ENCODE measurements at places on chromosomes 1 and 21. TPM values are rescaled to one million over a fixed set of nuclear protein-coding genes. Genes with fewer than 3 reads are reported as not detected.

DNA sequence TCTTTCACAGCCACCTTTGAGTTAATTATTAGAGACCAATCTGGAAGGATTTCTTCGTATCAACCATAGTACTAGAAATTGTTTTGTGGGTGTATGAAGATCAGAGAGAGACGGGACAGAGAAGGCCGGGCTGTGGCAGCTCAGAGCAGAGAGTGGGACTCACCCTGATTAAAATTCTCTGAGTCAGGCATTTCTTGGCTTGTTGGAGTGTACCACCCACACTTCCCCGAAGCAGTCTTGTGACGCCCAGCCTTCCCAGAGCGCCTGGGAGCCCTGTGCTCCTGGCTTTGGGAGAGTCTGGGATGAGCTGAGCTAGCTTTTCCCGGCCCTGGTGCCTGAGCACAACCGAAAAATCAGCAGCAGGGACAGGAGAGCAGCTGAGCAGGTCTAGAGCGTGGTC is 19.4 kb downstream of the PLEKHM2 start:
- DNase-seq, result peak; percentile 60
- H3K36me3 ChIP-seq, result peaks cover 10% of the 10 kb centered on the region
- H3K27ac ChIP-seq, result peak overlapping the region; percentile 78

The LRP8 gene
- total RNA-seq, result 1.8 TPM

DNA sequence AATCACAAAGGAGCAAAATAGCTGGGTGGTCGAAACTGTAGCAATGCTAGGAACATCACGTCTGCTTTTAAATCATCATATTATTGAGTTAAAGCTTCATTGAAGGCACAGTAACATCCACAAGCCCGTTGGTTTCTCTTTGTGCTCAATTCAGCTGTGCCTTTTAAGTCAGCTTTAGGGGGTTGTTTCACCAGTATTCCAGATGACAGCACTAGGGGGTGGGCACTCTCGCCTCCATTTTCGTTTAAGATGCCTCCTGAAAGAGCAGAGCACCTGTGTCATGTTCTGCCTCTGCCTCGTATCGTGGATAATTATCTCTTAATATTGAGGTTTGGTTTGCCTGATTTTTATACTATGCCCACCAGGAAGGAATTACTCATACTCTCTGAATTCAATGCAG is 139.8 kb upstream of the PTBP2 start:
- no peak overlapping the region for H3K4me3 ChIP-seq
- no peaks in the 10 kb centered on the region for H3K4me1 ChIP-seq
- H3K27me3 ChIP-seq, result no peaks in the 10 kb centered on the region

GRCh38 chr1:55443175-55443915 is 228.2 kb upstream of the USP24 start:
- peak overlapping the region; percentile 53 for H3K27ac ChIP-seq
- no peaks in the 10 kb centered on the region for H3K27me3 ChIP-seq
- no peaks in the 10 kb centered on the region for H3K36me3 ChIP-seq
- peaks cover 3% of the 10 kb centered on the region for H3K4me1 ChIP-seq
- peak; percentile 56 for DNase-seq

GRCh38 chr1:117783606-117784396 is 145.6 kb downstream of the GDAP2 start:
- H3K4me1 ChIP-seq, result no peaks in the 10 kb centered on the region
- no peak overlapping the region for H3K27ac ChIP-seq
- DNase-seq, result no peak
- no peaks in the 10 kb centered on the region for H3K27me3 ChIP-seq
- H3K4me3 ChIP-seq, result no peak overlapping the region

The TTC34 gene
- 0.58 TPM for total RNA-seq

The TMEM82 gene
- 2.2 TPM for total RNA-seq

- peak overlapping the region; percentile 91 for H3K27ac ChIP-seq
- no peaks in the 10 kb centered on the region for H3K27me3 ChIP-seq
- peak overlapping the region; percentile 97 for H3K4me3 ChIP-seq
- DNase-seq, result no peak
- peaks cover 27% of the 10 kb centered on the region for H3K36me3 ChIP-seq
- H3K4me1 ChIP-seq, result peaks cover 20% of the 10 kb centered on the region
These were observed 615 bp upstream of the MRPS15 start for GRCh38 chr1:36464605-36465393.

DNA sequence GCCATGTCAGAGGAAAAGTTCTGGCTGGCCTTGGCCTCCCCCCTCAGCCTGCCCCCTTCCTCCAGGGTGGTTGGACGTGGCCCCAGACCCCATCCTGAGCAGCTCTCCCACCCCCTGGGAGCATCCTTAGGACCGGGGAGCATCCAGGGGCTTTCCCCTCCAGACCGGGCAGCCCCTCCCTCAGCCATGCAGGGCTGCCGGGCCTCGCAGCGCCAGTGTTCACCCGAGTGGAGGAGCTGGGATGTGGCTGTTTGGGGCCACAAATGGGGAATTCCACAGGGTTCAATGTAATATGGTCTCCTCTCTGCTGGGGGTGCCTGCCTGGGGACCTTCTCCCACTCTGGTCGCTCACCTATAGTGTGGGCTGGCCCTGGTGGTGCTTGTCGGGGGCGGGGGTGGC is 4.2 kb upstream of the PFKL start:
- no peak overlapping the region for H3K4me3 ChIP-seq
- H3K27me3 ChIP-seq, result no peaks in the 10 kb centered on the region
- no peaks in the 10 kb centered on the region for H3K36me3 ChIP-seq
- H3K27ac ChIP-seq, result no peak overlapping the region
- DNase-seq, result no peak

GRCh38 chr1:10415211-10415930 is 14.9 kb upstream of the CENPS start:
- H3K4me1 ChIP-seq, result no peaks in the 10 kb centered on the region
- peaks cover 100% of the 10 kb centered on the region for H3K36me3 ChIP-seq
- no peak overlapping the region for H3K4me3 ChIP-seq
- H3K27ac ChIP-seq, result peak overlapping the region; percentile 76
- no peaks in the 10 kb centered on the region for H3K27me3 ChIP-seq
- peak; percentile 21 for DNase-seq

The DISC1 gene
- 19.3 TPM for total RNA-seq

DNA sequence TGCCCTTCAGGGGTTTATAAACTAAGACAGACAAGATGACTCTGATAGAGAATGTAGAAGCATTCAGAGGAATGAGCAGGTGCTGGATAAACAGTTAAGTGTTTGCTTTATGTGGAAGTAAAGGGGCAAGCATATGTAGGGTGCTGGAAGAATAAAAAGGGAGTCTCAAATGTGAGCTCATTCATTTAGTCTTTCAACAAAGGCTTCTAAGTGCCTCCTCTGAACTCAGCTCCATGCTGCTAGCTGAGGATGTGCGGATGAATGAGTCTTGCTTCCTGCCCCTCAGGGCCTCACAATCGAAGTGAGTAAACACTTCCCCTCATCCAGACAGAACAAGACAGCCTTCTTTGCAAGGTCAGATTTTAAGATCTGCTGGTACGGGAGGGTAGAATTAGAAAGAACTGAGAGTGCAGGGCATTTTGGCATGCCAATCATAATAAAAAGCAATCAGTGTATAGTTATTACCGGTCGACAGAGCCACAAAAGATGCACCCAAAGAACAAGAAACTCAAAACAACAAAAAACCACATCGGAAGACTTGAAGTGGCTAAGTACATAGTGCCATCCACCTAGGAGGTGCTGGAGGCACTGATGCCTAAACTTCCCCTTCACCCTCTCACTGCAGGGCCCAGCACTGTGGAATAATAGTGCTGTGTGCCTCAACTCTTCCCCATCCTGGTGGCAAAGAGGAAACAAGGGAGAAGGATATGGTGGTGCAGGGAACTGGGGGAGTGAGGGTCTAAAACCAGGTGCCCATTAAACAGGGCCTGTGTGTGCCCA is 69.8 kb downstream of the TNR start:
- H3K27me3 ChIP-seq, result no peaks in the 10 kb centered on the region
- H3K36me3 ChIP-seq, result no peaks in the 10 kb centered on the region
- no peak overlapping the region for H3K27ac ChIP-seq
- H3K4me1 ChIP-seq, result no peaks in the 10 kb centered on the region

DNA sequence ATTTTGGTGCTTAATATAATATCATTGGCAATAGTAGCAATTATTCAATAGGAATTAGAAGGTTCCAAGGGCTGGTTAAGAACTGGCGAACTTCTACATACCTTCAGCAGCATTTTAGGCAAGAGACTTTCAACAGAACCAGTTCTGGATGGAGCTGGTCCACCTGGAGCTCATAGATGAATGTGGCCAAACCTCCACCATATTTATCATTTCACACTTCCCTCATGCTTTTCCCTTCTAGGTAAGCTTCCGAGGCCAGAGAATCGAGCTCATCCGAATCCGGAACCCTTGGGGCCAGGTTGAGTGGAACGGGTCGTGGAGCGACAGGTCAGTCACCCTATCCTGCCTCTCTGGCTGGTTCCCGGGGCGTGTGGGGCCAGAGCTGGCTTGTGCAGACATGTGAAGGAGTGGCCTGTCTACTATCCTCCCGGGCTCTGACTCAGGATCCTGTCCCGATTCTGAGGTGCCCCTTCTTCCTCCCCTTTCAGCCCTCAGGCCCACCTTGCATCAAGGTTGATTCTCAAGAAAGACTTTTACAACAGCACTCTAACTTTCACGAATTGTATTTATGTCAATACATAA is 24.7 kb downstream of the CAPN9 start:
- DNase-seq, result no peak
- H3K27me3 ChIP-seq, result no peaks in the 10 kb centered on the region
- H3K27ac ChIP-seq, result no peak overlapping the region

The PDE4B gene
- total RNA-seq, result 0.87 TPM

- H3K36me3 ChIP-seq, result no peaks in the 10 kb centered on the region
- no peak overlapping the region for H3K27ac ChIP-seq
- peak overlapping the region; percentile 29 for H3K4me3 ChIP-seq
- no peaks in the 10 kb centered on the region for H3K4me1 ChIP-seq
- peaks cover 6% of the 10 kb centered on the region for H3K27me3 ChIP-seq
These were observed 51.8 kb downstream of the VWA5B1 start for GRCh38 chr1:20342294-20343148.

The LZIC gene
- 10.7 TPM for total RNA-seq

GRCh38 chr1:59433440-59433813 is 136.5 kb downstream of the FGGY start:
- H3K27me3 ChIP-seq, result no peaks in the 10 kb centered on the region
- H3K4me3 ChIP-seq, result no peak overlapping the region
- no peaks in the 10 kb centered on the region for H3K4me1 ChIP-seq

The RCSD1 gene
- 29.0 TPM for total RNA-seq

- H3K4me1 ChIP-seq, result no peaks in the 10 kb centered on the region
- H3K4me3 ChIP-seq, result no peak overlapping the region
- no peaks in the 10 kb centered on the region for H3K36me3 ChIP-seq
- no peak overlapping the region for H3K27ac ChIP-seq
- DNase-seq, result no peak
These were observed 750.9 kb upstream of the B3GALT2 start for GRCh38 chr1:193937308-193937707.
